ENCODE measurements at places on chromosomes 13 and 19.

- no peak for DNase-seq
Observed at GRCh38 chr19:56608274-56608964, 13.3 kb downstream of the ZNF71 start.

- DNase-seq = no peak
Observed at GRCh38 chr13:25001476-25002206, 94.3 kb upstream of the PABPC3 start.

GRCh38 chr13:20209948-20210347, 17.2 kb upstream of the GJB2 start:
- no peak for DNase-seq

GRCh38 chr19:46975011-46975924, 44.4 kb upstream of the NPAS1 start:
- DNase-seq = no peak

DNA sequence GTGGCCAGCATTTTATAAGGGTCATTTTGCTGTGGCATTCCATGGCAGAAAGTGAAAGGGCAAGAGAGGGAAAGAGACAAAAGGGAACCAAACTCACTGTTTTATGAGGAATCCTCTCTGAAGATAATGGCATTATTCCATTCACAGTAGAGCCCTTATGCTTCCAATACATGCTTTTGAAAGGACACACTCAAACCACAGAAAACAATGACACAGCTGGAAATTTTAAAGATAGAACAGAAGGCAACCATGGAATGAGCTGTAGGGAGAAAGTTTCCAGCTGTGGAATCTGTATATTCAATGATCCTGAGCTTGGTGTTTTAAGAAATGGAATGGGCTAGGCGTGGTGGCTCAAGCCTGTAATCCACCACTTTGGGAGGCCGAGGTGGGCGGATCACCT, 677.4 kb downstream of the SLITRK1 start:
- no peak for DNase-seq

GRCh38 chr19:34504273-34504808, 22.8 kb downstream of the WTIP start:
- no peak for DNase-seq

- DNase-seq = no peak
Observed at GRCh38 chr13:30837227-30838159, 68.6 kb upstream of the MEDAG start.

DNA sequence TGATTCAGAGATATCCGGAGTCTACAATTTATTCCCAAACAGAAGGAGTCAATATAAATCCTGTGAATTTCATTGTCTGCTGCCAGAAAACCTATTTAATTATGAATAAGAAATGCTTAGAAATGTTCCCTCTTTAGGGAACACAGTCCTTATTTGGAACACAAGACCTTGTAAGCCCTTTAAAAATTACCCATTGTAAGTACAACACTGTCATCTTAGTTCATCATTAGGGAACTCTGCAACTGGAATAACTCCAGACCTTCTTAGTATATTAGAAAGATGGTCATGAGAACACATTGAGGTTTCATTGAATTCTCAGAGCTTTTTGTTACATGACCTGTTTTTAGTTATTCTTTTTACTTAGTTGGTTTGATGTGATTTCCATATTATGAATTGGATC, 548.5 kb upstream of the KLF12 start:
- DNase-seq = no peak

DNA sequence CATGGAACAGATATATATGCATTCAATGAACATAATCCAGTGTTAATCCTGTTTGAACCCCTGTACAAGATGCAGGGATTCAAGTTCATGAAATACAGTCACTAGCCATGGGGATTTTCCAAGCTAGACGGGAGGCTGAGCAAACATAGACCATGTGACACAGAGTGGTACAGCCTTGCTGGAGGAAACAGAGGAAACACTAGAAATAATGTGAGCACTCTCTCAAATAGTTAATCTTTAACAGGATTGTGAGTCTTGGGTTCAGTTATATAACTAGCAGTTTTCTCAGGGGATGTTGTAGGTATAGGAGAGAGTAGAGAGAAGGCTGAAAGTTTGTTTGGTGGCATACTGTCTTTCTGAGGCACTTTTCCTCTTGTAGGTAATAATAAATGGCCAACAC, 13.9 kb upstream of the LGALS16 start:
- DNase-seq = no peak

DNA sequence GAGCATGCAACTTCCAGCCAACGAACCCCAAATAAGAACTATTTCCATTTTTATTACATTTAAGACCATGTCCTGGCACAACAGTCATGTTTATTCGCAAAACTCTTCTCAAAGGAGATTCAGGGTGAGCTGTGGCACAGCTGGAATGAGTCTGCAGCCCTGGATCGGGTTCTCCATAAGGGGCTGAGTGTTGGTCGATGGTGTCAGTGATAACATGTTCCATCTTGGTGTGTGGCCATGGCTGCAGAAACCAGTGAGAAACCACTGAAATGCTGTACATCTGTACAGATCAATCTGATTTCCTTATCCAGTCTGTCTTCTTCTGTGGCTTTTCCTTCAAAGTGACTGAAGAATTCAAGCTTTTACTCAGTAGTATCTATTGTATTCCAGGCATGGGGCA, 15.2 kb downstream of the FAM124A start:
- DNase-seq = no peak

DNA sequence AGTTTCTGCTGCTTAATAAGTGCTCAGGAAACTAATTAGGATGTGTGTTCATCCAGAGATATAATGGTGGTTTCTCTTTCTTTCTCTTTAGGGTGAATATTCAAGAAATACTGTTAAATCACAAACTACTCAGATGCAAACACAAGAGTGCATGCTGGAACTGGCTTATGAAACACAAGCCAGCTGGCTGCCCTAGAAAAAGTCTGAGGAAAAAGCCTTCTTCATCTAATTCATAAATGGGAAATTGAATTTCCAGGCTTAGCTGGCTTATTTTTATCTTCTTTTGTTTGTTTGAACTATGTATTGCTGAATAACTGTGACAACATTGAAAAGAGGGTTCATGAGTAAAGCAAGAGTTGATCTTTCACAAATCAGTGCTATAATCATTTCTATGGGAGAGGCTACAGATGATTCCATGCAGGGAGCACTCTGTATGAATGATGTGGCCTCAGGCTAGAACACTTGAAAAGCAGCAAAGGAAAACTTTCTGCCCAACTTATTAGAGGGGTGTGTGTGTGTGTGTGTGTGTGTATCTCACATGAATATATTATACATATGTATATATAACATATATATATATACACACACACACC, 69.8 kb upstream of the SCEL start:
- DNase-seq = no peak

DNA sequence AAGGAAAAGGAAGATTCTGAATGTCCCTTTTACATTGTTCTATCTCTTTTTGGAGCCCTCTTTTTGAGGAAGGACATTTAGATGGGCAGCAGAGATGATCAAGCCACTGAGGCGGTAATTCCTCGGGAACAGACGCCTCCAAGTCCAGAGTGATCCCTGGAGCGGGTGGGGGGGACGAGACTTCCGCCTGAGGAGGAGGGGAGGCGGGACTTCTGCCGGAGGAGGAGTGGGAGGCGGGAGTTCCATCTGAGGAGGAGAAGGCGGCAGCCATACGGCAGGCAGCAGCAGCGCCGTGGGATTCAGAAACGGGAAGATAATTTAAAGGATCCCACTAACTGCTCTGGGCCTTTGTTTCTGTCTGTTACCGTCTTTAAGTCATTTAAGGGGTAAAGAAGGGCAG, 37.6 kb upstream of the CD177 start:
- no peak for DNase-seq

DNA sequence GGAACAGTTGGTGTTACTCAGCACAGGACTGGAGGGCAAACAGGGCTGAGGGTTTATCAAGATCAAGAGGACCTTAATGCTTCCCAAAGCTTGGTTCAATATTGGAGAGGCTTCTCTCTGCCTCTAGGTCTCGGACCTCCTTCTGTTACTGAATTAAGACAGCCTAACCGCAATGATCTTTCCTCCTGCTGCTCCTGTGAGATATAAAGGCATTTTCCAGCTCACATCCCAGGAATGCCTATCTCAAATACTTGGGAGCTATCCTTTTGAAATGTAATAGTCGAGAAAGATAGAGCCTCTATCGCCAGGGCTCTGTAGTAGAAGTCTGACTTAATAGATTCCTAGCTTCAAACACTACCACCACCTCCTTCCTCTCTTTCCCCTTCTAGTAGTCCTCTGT, 1475.0 kb downstream of the SLITRK1 start:
- no peak for DNase-seq

DNA sequence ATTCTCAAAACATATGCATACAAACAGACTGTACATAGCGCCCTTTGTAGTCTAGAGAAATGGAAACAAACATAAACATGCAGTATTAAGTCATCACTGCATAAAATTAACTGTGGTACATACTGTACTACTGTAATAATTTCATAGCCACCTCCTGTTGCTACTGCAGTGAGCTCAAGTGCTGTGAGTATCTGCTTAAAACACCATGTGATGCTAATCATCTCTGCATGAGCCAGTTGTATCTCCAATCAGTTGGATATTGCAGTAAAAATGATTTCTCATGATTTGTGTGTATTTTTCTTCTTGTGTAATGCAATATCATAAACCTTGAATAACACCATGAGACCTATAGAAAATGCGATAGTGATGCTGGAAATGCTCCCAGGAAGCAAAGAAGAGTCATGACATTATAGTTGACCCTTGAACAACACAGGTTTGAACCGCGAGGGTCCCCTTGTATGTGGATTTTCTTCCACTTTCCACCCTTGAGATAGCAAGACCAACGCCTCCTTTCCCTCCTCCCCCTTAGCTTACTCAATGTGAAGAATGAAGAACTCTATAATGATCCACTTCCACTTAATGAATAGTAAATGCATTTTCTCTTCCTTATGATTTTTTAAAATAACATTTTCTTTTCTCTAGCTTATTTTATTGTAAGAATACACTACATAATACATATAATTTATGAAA, 4.1 kb downstream of the TNFSF13B start:
- DNase-seq = no peak

GRCh38 chr13:113936166-113936965, 37.5 kb downstream of the C13orf46 start:
- no peak for DNase-seq

- DNase-seq = no peak
Observed at GRCh38 chr19:6402837-6403608, 10.1 kb upstream of the GTF2F1 start.

DNA sequence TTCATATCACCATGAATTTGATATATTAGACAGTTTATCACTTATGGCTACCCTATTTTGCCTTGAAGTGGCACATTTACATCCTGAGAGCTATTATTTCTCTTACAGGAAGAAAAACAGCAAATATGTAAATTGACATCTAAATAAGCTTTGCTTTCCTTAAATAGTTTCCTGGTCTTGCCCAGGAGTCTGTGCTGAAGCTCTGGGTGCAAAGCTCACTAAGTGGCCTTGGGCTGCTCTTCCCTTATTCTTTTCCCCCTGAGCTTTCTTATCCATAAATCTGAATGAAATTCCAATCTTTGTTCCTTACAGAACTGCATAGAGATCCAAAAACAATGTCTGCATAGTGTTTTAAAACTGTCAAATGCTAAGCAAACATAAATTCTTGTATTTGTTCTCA, 56.3 kb downstream of the TNFSF13B start:
- DNase-seq = no peak

DNA sequence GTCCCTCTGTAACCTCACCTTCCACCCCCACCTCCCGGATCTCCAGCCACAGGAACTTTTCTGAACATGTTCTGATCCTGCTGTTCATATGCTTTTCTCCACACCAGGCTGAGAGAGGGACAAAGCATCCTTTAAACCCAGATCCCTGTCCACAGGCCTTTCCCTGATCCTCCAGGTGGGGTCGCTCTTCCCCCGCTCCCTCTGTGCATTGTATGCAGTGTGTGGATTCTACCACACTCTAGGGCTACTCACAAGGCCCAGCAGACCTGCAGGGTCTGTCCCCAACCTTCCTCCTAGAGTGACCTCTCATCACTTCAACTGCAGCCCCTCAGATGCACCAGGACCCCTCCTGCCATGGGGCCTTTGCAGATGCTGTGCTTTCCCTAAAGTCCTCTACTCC, 1200.6 kb downstream of the UQCRFS1 start:
- DNase-seq = no peak

DNA sequence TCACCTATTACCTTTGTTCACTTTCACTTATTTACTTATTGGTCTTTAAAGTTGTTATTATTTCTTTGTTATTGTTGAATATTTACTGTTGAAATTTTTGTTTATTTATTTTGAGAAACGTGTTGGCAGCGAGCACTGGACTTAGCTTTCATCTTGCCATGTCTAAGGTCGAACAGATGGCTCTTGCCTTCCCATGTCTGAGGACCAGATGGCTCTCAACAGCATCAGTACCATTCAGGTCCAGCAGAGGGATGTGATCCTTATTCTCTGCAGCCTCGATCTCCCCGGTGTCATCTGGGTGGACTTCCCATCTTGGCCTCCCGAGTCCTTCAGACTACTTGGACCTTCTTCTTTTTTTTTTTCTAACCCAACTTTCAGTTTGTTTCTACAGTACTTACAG, 1437.6 kb downstream of the UQCRFS1 start:
- DNase-seq = no peak

DNA sequence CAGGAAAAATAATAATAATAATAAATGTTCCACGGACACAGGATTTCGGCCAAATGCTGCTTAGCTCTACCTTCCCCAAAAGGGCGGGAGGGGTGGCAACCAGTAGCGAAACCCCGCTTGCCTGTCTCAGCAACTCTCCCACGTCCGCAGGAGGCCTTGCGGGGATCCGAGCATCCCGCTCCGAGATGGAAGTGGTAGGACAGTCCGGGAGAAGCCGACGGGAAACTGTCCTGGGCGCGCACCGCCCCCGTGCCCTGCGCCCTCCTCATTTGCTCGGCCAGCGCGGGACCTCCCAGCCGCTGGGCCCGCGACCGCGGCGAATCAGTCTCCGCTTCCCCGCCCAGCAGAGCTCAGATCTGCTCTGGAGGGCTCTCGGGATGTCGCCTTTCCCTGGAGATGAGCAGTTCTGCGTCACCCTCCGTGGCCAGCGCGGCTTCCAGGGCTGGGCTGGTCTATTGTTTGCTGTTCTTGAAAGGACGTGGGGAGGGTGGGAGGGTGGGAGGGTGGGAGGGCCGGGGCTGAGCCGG, 48.9 kb upstream of the PABPC3 start:
- no peak for DNase-seq

- DNase-seq = no peak
Observed at GRCh38 chr19:11624069-11624463, 26.8 kb downstream of the ZNF627 start.

DNA sequence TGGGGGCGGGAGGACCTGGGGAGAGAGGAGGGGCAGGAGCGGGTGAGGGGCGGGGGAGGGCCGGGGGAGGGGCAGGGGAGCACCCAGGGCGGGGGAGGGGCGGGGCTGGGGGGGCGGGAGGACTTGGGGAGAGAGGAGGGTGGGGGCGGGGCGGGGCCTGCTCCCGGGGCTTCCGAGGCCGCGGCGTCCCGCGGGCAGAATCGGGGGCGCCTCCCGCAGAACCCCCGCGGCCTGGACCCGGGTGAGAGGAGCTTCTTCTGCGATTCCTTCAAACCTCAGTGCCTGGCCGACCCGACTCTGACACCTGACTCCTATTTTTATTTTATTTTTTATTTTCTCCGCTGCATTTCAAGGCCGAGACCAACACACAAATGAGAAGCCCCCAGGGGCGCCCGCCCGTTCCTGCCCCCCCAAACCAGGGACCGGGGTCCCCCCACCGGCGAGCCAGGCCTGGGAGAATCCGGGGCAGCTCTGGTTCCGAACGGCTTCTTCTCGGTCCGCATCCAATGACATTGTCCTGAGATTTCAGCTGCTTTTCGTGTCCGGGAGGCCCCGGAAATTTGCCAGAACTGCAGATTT, 470 bp upstream of the GRTP1 start:
- DNase-seq = no peak
